ENCODE measurements at places on chromosomes 7 and 10.

GRCh38 chr10:114593240-114593792, 64.8 kb downstream of the ABLIM1 start:
- no peak for DNase-seq

- no peak for DNase-seq
These were observed 763.3 kb downstream of the SORCS1 start for GRCh38 chr10:106401161-106401560.

DNA sequence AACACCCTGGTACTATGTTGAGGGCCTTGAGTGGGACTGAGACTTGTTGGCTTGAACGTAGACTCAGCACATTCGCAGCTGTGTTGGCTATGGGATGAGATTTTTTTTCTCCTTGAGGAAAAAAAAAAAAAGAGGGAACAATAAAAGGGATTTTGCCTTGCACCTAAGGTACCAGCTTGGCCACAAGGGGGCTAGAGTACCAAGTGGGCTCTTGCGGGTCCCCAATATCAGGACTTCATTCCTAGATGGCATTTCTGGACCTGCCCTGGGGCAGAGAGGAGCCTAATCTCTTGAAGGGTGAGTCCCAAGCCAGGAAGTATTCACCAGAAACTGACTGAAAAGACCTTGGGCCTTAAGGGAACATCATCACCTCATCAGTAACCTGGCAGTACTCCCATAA, 1083.6 kb upstream of the PHF14 start:
- no peak for DNase-seq

DNA sequence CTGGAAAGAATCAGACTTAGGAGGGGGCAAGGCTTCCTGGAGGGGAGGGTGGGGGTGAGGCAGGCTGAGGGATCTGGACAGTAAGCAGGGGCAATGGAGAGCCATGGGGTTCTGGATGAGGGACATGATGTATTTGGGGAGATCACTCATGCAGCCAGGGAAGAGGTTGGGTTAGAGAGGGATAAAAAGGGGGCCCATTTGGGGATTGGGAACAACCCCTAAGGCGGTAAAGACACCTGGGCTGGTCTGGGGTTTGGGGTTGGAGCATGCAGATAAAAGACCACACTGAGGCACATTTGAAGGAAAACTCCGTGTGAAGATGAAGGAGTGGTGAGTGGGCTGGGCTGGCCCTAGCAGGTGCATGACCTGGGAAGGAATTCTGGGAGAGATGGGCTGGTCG, 30.8 kb downstream of the HIF1AN start:
- DNase-seq = no peak

DNA sequence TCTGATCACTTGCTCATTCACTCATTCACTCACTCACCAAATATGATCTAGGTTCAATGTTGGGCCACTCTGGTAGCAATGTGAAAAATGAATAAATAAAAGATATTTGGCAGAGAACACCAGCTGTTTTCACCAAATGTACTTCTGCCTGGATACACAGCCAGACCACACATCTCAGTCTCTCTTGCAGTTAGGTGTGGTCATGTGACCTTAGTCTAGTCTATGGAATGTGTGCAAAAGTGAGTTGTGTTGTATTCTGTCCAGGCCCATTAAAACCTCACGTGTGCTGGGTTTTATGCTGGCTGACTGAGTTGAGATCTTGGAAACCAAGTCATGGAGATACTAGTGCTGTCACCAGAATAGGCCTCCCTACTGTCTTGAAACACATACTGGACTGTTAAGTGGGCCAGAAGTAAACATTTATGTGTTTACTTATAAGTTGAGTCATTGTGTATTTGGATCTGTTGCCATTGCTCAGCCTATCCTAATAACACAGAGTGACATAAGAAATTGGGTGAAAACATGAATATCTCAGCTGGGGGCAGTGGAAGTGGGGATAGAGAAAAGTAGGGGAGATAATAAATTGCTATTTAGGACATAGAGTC, 145.5 kb downstream of the PTEN start:
- DNase-seq = no peak

- no peak for DNase-seq
These were observed 117.9 kb downstream of the ADCY1 start for GRCh38 chr7:45692031-45692430.

Data from NCI-H1930 (cell line).